Esophagus squamous epithelium (tissue), 5 donors: ENCODE measurements at places on chromosomes 5 and 9. TPM values are rescaled to one million over a fixed set of nuclear protein-coding genes. Genes with fewer than 3 reads are reported as not detected.

Gene GMCL2
- total RNA-seq: not detected

Gene TXNDC8
- not detected for total RNA-seq

DNA sequence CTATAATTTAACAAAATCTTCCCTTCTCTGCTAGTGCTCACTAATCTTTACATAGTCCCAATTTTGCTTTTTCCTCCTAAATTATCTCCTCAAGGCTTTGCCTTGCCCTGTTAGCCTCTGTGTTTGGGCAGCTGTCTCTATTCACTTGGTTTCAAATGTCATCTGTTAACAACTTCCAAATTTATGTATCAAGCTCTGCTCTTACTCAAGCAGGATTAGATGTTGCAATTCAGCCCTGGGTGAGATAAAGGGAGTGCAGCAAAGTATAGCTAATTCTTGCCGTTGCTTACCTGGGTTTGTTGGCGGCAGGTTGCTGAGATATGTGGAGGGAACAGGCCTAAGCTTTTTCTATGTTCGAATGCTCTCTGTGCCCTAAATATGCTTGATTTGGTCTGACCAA lies 483.8 kb downstream of the DMAC1 start:
- DNase-seq: no peak

Gene PCDHGB6
- total RNA-seq: 5.7 TPM

DNA sequence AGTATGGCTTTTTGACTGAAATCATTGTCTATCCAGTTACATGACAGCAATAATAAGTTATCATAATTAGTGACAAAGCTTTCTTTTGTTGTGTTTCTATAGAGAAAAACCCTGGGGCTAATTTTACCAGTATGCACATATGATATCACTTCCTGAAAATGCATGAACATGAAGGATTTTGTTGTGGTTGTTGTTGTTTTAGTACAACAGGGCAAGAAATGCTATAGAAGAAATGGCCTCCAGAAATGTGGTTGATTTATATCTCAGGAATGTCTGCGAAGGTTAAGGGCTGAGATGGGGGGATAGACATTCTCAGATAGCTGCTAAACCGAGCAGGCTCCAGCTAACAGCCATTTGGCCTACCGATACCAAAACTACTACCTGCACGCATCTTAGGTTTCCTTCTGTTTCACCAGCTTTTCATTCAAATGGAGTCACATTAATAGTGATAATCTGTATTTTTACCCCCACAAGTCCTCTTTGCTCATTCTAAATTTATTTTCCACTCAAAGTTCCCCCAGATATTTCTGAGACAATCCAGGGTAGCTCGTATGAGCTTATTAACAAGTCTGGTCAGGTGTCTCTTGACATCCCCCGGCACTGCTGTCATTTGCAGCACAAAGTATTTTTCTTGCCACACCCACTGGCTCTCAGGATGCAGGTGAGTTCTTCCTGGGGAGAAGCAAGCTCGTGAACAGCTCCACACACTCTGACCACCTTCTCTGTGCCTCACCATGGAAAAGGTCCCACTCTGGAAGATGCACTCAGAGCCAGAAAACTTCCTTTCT lies 232.4 kb upstream of the GAS1 start:
- no peak for DNase-seq

DNA sequence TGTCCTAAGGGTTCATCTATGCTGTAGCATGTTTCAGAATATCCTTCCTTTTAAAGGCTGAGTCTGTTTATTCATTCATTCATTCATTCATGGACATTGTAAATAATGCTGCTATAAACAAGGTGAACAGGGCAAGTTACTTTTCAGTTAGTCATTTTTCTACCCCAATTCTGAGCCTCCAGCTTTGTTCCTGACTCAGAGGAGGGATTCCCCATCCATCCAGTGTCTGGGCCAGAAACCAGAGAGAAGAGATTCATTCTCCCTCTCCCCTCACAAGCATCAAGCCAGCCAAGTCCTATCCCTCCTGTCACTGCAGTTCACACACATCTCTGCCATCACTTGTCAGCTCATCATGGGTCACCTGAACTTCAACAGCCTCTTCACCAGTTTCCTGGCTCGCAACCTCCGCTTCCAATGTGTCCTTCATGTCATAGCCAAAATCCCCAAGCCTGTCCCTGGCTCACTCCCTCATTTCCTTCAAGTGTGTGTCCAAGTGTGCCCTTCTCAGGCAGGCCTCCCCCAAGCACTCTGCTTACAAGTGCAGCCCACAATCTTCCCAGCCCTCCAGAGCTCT lies 203.0 kb downstream of the TTLL11 start:
- DNase-seq: no peak

DNA sequence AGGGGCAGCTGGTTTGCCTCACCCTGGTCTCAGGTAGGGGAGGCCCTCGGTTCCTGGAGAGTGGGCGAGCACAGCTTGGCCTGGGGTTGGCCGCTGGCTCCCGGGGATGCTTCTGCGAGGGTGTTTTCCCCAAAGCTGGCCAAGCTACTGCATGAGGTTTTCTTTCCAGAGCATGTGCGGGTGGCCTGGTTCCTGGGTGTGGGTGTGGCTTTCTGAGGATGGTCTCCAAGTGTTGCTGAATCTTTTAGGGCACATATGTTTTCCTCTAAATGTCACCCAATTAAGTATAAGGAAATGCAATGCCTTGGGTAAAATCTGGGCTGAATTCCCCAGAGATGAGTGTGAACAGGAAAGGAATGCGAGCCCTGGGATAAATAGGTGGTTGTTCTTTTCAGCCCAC lies 115.8 kb upstream of the ICE1 start:
- no peak for DNase-seq

Gene C9
- total RNA-seq: not detected

DNA sequence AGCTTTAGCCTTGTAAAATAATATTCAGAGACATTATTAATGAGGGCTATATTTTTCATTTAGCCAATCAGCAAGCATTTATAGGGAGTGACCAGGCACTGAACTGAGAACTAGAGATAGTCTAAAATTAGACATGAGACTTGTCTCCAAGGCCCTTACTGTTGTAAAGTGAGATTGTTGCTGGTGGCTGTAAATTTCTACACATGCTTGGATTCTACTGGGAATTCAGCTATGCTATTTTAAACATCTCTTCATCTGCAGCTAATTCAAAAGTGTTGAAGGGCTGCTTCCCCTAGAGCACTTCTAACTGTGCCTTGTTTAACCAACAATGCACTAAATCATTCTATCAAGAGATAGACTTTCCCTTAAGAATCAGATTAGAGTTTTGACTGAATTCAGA lies 67.4 kb downstream of the CHSY3 start:
- no peak for DNase-seq

Gene FUBP3
- 30.3 TPM for total RNA-seq

GRCh38 chr5:175448276-175448675 lies 4.3 kb upstream of the DRD1 start:
- no peak for DNase-seq

- DNase-seq: no peak
Measured at GRCh38 chr5:60287174-60287771, 393.7 kb upstream of the PDE4D start.

Gene CYLC2
- total RNA-seq: not detected

GRCh38 chr5:14659821-14660607 lies 4.5 kb upstream of the OTULIN start:
- no peak for DNase-seq

Gene SLC4A9
- total RNA-seq: not detected

DNA sequence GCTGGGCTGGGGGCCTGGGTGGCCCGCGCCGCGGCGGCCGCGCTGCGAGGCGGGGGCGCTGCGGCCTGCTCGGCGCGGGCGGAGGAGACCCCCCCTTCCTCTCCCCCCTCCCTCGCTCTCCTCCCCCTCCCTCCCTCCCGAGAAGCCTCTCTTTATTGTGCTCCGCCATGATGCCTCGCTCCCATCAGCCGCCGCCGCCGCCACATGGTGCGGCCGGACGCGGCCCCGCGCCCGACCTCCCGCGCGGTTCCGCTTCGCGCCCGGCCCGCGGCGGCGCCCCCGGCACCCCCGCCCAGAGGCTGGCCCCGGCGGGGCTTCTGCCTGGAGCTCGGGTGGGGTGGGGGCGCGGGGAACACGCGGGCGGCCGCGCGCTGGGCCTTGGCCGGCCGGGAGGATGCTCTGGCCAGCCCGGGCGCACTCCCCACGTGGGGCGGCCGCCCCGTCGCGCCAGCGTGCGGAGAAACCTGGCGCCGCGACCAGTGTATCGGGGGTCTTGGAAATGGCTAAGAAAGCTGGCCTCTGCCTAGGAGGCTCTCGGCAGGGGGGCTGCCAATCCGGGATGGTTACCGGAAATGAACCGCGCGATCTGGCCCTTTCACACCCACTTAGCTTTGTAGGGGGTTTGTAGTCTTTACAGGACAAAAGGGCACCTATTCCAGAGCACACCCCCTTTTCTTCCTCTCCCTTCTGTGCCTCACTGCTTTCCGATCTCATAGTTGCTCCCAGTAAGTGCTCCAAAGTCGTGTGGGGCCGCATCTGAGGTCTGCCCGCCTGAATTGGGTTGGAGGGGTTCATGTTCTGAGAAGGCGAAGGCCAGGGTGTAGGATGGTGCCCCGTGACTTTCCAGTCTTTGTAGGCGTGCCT lies 1.0 kb downstream of the SET start:
- no peak for DNase-seq

Gene ANKRD33B
- total RNA-seq: 6.5 TPM

DNA sequence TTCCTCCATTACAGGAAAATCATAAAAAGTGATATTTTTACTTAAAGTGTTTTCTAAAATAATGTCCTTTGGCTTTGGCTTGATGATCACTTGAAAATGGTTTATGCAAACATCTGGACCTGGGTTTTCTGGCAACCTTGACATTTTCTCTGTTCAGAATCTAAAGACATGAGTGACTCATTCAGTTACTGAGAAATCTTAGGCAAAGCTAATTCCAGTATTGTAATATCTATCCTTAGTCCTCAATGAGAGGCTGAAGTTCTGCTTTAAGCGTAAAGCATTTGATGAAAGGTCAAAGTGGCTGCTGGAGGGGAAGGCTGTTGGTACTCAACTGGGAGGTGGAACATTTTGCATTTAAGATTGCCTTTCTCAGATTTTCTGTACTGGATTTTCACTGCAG lies 2.3 kb downstream of the MAN2A1 start:
- no peak for DNase-seq

DNA sequence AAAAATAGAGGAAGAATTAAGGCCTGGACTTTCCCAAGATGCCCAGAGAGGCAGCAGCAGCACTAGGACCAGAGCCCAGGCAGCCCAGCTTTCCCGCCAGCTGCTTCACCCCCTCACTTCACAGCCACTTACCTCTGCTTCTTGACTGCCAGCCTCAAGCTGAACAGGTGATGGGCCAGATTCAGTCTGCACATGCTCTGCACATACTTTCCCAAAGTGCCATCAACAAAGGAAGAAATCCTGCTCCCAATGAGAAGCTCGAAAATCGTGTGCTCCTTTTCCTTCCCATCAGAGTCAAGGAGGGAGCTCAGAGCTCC lies 4.1 kb upstream of the SLC25A48 start:
- DNase-seq: no peak

Gene HACD4
- 3.8 TPM for total RNA-seq

GRCh38 chr5:39411985-39412384 lies 12.8 kb downstream of the DAB2 start:
- DNase-seq: no peak

- no peak for DNase-seq
Measured at GRCh38 chr9:107942856-107943255, 453.3 kb upstream of the KLF4 start.

DNA sequence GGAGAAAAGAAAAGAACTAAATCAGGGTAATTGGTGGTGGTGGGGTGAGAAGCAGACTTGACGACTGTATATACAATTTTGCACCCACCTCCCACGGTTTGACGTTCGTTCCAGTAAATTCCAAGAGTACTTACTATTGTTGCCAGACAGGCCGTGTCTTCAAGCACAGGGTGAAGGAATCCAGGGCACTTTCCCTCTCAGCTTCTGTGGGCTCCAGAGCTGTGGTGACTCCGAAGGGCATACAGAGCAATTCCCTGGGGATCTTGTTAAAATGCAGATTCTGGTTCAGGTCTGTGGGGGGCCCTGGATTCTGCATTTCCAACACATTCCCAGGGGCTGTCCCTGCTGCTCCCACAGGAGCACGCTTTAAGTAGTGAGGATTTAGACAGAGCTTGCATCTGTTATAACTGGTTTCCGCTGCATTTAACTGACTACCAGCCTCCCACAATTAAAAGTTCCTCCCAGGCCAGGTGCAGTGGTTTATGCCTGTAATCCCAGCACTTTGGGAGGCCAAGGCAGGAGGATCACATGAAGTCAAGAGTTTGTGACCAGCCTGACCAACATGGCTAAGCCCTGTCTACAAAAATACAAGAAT lies 49.3 kb upstream of the FANCC start:
- no peak for DNase-seq

- DNase-seq: no peak
Measured at GRCh38 chr5:160011471-160011870, 2.5 kb downstream of the TTC1 start.

DNA sequence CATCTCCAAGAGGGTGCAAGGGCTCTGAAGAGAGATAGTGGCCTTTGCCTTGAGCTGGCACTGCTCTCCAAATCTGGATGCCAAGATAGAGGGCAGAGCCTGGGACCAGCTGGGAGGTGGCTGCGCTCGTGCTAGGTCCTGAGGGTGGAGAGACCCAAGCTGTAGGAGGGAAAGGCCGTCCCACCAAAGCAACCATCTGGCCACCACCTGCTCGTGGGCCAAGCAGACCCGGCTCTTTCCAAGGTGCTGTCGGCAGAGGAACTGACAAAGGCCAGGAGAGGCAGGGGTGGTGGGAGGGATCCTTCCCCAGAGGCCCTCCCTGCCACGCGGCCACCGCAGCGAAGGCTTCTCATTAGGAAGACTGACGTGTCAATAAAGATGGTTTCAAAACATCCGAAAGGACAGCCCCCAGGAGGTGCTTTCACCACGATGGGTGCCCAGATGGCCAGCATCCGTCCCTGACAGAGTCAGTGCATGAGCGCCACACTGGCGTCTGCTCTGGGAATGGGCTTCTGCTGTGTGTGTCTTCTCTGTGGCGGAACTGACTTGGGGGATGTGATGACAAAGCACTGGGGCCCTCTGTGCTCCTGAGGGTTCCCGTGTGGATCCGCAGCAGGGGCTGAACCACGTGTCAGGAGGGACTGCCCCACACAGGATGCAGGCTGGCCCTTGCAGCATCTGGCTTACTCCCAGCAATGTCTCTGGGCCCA lies 213.5 kb downstream of the FANCC start:
- DNase-seq: no peak

DNA sequence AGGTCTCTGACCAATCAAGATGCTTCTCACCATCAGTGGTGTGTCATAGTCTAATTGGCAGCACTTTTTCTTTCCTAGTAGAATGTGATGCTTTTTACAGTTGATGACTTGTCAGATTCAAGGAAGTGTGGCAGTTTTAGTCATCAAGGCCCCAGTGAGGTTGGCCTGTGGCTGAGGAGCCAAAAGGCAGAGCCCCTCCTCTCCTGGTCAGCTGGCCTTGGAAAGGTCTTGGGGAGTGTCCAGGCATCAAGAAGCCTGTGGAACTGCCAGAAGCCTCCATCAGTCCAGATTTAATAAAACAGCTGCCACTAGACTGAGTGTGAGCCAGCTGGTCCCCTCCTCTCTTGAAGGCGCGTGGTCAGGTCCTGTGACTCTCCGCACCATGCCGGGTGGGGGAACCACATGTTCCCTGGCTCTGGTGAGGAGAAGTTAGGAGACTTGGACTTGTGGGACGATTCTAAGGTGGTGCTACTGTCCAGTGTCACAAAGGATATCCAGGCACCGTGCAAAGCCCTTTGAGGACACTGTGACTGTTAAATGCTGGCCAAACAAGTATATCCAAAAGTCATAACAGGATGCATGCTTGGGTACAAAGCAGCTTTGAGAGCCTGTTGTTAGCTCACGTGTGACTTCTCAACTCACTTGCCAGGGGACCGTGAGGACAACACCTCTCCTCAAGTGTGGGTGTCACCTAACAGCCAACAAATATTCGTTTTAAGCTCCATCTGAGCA lies 6.1 kb upstream of the ANGPTL2 start:
- no peak for DNase-seq
